ENCODE measurements at places on chromosomes 4 and X.

DNA sequence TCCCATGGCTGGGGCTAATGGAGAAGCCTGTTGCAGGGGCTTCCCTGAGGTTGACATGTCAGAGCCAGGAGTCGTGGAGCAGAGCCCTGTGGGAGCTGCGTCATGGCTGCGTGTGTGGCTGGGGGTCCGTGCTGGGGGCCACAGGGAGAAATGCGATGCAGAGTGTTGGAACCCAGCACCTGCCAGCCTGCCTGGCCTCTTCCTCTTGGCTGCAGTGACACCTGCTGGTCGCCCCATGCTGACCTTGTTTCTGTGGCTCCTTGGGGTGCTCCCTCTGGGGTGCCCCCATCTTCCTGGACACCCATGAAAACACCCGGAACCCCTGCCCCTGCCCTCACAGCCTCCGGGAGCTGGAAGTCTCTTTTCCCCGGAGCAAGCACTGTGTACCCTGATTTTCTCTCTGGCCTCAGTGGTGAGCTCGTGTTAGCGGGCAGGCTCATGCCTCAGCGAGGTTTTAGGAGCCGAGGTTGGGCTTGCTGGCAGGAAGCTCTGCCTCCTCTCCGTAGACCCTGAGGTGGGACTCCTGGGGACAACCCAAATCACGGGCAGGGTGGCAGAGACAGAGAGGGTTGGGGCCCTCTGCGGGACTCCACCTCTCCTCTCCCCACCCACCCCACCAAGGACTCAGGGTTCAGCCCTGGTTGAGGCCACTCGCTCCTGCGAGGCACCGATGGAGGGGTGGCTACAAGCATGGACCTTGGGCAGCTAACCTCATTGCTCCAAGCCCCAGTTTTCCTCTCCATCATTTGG is 103.7 kb downstream of the SORCS2 start:
- DNase-seq = no peak

GRCh38 chr4:102089850-102090621 is 255.2 kb downstream of the SLC39A8 start:
- DNase-seq = no peak

- DNase-seq = no peak
Observed at GRCh38 chr4:3407171-3407771, 34.5 kb upstream of the HGFAC start.

GRCh38 chr4:107258359-107258758 is 222.2 kb upstream of the DKK2 start:
- DNase-seq = no peak

- DNase-seq = no peak
Observed at GRCh38 chrX:82087699-82088098, 885.8 kb downstream of the SH3BGRL start.

DNA sequence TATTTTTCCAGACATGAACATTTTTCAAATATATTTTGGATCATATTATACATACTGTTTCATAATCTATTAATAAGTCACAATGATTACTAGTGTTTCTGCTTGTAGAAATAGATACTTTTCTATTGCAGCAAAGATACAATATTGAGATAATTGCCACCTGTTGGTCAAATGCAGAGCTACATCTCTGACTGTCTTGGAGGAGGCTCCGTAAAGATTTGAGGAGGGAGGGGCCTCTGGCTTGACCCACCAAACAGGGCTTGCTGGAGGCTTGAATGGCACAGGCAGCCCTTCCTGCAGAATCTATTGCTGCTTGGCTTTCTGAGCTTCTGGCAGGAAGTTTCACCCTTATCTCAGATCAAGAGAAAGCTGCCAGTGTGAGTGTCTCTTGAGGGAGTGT is 99.3 kb upstream of the ARMCX2 start:
- no peak for DNase-seq

GRCh38 chr4:11312389-11312788 is 116.3 kb downstream of the HS3ST1 start:
- no peak for DNase-seq

GRCh38 chr4:90028460-90028859 is 98.7 kb upstream of the CCSER1 start:
- no peak for DNase-seq

DNA sequence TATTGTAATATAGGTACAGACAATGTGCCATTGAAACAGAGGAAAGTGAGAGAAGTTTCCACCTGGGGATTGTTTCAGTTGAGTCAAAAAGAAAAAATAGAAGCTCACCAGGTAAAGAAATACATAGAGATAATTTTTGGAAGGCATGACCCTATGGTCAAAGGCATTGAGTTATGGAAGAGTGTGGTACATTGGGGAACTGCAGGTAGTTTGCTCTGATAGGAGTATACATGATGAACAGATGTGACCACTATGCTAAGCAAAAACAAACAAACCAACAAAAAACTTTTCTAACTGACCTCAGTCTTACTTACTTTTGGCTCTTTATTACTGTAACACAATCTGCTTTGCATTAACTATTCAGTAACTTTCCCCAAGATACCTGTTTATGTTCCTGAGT is 85.9 kb downstream of the UGT8 start:
- DNase-seq = no peak

- DNase-seq = no peak
Observed at GRCh38 chr4:140757232-140757630, 1.0 kb upstream of the TBC1D9 start.

DNA sequence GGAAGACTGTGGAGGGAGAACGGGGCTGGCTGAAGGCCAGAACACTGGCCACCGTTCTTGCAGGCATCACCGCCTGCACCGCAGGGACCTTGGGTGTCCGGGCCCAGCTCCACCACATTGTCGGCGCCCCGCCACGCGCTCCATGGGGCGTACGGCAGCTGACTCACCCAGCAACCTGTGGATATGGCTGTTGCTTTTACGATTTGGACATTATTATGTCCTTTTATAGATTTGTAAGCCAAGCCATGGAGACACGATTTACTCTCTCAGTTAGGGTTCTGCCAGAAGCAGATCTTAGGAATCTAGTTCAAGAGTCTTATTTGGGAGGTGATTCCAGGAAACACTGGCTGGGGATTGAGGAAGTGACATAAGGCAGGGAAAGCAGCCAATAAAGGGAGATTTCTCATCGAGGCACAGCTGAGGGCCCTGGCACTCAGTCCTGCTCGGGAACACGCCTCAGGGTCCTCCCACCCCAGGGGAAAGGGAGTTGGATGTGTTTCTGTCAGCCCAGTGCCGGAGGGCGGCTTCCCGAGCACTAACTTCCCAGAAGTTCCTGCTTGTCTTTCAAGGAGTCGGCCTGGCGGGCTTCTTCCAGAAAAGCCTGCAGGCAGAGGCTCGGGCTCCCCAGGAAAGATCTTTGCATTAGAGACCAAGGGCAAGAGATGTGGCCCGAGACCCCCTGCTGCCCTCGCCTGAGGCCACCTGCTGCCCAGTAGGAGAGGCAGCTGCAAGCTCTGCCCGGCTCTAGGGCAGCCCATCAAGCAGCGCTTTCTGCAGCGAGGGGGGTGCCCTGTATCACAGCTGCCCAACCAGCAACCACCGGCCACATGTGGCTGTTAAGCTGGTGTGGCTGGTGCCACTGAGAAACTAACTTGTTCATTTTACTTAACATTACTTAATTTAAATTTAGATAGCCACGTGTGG is 52.9 kb downstream of the CRMP1 start:
- DNase-seq = no peak

GRCh38 chr4:80713409-80713808 is 317.1 kb upstream of the BMP3 start:
- DNase-seq = no peak

- no peak for DNase-seq
Observed at GRCh38 chr4:185171373-185172071, 28.5 kb downstream of the SLC25A4 start.

GRCh38 chr4:81631958-81632441 is 160.3 kb upstream of the RASGEF1B start:
- peak; percentile 84 for DNase-seq

- no peak for DNase-seq
Observed at GRCh38 chr4:10295301-10295700, 161.9 kb downstream of the ZNF518B start.

- no peak for DNase-seq
Observed at GRCh38 chrX:153723351-153724251, 586 bp downstream of the BCAP31 start.

GRCh38 chr4:183098019-183098722 is 886 bp upstream of the WWC2 start:
- no peak for DNase-seq

DNA sequence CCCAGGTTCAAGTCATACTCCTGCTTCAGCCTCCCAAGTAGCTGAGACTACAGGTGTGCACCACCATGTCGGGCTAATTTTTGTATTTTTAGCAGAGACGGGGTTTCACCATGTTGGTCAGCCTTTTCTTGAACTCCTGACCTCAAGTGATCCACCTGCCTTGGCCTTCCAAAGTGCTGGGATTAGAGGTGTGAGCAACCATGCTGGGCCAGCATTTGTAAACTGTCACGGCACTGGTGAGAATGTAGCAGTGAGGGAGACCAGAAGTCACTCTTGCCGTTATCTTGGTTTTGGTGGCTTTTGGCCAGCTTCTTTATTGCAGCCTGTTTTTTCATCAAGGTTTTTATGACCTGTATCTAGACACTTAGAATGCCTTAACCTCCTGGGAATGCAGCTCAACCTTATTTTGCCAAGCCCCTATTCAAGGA is 22.4 kb downstream of the PCDH18 start:
- peak; percentile 39 for DNase-seq

DNA sequence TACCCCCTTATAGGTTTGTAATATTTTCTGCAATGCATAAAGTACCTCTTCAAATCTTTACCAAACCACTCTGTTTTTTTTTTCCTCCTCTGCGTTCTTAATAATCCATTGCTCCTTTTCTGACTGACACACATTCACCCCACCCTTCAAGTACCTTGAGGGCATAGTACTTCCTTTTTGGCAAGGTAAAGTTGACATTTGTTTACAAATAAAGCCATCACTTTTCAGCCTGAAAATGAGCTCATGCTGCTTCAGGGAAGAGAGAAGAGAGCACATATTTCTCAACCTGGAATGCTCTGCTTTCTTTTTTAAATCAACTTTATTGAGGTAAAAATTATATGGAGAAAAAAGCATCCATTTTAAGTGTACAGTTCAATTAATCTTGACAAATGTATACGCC is 113.9 kb downstream of the AGTR2 start:
- no peak for DNase-seq

DNA sequence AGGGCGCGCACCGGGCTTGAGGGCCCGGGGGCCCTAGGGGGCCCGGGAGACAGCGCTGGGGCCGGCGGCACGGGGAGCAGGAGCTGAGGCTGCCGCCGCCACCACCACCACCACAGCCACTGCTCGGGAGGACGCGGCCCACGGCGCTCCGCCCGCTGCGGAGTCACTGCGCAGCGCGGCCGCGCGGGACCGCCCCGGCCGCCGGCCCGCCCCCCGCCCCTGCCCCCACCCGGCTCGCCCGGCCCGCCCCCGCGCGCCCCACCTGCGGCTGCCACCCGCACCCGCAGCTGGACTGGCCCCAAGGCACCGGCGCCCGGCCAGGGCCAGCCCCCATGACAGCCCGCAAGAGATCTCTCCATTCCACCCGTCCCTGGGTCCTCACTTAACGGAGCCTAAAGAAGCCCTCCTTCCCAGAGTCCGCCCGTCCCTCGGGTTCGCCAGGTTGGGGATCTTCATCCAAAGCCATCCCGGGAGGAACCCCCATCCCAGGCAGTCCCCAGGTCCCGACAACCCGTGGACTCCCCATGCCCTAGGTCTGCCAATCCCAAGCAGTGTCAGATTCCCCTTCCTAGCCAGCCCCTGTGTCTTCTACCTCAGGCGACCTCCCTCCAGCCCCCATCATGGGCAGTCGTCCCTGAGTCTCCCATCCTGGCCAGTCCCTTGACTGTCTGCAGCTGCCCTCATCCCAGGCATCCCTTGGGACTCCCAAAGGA is 40.0 kb upstream of the IQSEC2 start:
- DNase-seq = no peak

GRCh38 chr4:185015108-185015507 is 3.2 kb upstream of the HELT start:
- DNase-seq = no peak

DNA sequence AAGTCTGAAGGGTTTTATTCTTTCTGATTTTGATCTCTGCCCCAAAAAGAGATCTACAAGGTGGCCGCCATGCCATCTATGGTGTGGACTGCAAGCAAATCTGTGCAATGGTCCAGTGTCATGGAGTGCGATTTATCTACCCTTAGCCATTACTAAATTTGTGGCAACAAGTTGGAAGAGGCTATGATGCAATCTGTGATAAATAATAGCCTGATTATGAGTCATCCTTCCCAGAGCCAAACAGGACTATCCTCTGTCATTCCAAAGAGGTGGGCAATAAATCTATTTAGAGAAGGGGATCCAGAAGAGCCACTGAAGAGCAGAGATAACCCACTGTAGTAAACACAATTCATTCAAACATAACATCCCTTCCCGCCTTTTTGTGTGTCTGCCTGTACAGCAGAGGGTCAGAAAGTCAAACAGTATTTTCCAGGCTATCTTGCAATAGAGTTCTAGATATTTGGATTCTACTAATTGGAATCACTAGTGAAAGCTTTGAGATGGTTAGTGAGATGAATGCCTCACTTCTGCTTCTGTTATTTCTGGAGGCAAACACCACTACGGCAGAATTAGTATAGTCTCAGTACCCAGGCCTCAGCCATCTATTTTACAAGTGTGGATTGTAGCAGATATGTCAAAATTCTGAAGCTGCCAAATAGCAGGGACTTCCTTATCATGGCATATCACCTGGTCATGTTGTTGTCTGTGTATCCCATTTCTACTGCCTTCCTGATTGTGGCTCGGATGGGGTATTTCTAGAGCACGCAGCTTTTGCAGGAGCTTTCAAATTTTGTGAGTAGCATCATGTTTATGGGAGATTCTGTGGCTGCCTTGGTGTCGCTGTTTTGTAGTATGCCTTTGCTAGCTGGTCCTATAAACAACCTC is 192.0 kb downstream of the SMIM20 start:
- DNase-seq = no peak

GRCh38 chr4:26525136-26525770 is 35.0 kb upstream of the CCKAR start:
- DNase-seq = no peak

DNA sequence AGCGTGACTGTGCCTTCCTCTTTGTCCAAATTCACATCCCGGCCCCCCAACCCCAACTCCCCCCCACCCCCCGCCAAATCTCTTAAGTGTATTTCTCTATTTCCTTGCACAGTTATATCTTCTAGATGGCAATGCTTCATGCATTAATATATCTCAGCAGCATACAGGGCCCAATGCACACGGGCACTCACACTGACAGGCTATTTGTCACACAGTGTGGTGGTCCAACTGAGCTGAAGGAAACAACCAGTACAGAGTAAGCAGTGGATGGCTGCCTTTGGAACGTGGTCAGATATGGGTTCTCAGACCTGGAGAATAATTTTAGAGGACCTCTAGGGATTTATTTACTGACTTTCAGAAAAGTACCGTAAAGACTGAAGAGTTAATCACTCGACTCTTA is 681 bp downstream of the EXOC1 start:
- no peak for DNase-seq

- no peak for DNase-seq
Observed at GRCh38 chr4:124633285-124633941, 79.1 kb downstream of the ANKRD50 start.

- DNase-seq = no peak
Observed at GRCh38 chrX:100964362-100964761, 5.1 kb upstream of the ARL13A start.

DNA sequence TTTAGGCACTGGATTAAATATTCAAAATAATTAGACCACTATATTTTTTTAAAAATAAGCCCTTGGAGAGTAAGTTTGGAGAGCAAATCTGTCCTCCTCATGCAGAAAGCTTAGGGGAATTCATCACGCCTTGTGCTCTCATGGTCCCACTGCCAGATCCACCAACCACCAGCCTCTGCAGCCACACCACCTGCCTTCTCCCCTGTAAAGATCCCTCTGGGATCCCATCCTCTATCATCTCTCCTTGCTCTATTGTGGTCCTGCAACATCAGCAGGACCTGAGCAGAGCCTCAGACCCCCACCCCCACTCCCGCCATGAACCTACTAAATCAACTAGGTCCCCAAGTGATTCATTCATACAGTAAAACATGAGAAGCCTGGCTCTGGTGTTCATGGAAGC is 482.6 kb upstream of the GALNT7 start:
- DNase-seq = no peak
